Activated naive CD8-positive, alpha-beta T cell treated with anti-CD3 and anti-CD28 coated beads, Interleukin-2, amount 10 ng/mL, durations not matched to agents 7 days and 5 days (primary cell): ENCODE measurements at places on chromosomes 2 and 18.

DNA sequence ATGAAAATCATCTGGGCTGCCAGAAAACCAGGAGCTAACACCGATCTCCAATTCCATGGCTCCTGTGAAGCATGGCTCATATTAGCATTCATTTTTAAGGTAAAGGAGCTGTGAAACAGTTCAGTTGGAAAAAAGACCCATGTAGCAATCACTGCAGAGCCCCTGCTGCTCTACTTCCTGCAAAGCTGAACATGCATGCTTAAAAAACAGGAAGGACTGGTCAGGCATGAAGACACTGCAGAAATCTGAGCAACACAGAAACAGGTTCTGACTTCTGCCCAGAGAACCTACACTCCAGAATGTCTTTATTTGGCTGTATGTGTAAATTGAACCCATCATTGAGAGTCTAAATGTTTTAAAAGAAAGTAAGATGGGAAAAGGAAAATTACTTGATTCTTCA, 950.6 kb downstream of the DCDC2C start:
- DNase-seq, result no peak

GRCh38 chr2:127913808-127914457, 28.2 kb upstream of the AMMECR1L start:
- no peak for DNase-seq

DNA sequence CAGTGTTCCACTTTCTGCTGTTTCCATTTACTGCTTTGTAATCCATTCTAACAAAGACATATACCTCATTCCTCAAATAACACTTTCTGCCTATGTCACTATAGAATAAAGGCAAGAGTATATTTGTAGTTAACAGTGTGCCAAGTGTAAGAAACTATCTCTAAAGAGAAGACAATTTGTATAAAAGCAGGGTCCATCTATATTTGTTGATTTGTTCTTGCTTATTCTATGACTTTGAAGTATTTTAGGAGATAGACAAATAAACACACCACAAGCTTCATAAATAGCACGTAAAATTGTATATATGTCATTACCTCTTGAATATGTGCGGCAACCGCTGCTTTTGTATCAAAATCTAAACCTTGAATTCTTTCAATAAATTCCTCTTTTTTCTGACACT, 56.0 kb downstream of the CCDC88A start:
- DNase-seq, result no peak

- no peak for DNase-seq
These were observed 7.4 kb downstream of the CNNM4 start for GRCh38 chr2:96768083-96768561.
